ENCODE measurements at places on chromosomes 13 and 19.
A peak's percentile ranks its signal among the peaks of the same experiment; 100 is the strongest.

- DNase-seq = peak; percentile 56
Measured at GRCh38 chr19:49056101-49056901, 1.2 kb downstream of the CGB7 start.

DNA sequence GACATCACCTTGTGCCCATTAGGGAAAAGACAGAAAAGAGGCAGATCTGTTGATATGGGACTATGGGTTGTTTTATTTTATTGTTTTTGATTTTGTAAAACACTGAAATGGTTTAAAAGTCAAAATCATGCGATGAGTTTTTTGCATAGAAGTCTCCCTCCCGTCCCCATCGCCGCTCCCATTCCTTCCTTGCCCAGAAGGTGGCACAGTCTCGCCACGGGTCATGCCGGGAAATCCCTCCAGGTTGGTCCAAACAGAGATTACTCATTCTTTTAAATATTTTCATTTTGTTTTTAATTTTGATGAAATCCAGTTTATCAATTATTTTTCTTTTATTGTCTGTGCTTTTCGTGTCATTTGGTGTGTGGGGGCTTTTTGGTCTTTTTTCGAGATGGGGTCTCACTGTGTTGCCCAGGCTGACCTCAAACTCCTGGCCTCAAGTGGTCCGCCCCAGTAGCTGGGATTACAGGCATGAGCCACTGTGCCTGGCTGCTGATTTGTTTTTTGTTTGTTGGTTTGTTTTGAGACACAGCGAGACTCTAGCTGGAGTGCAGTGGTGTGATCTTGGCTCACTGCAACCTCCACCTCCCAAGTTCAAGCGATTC lies 9.2 kb downstream of the PGPEP1 start:
- DNase-seq = peak; percentile 74

DNA sequence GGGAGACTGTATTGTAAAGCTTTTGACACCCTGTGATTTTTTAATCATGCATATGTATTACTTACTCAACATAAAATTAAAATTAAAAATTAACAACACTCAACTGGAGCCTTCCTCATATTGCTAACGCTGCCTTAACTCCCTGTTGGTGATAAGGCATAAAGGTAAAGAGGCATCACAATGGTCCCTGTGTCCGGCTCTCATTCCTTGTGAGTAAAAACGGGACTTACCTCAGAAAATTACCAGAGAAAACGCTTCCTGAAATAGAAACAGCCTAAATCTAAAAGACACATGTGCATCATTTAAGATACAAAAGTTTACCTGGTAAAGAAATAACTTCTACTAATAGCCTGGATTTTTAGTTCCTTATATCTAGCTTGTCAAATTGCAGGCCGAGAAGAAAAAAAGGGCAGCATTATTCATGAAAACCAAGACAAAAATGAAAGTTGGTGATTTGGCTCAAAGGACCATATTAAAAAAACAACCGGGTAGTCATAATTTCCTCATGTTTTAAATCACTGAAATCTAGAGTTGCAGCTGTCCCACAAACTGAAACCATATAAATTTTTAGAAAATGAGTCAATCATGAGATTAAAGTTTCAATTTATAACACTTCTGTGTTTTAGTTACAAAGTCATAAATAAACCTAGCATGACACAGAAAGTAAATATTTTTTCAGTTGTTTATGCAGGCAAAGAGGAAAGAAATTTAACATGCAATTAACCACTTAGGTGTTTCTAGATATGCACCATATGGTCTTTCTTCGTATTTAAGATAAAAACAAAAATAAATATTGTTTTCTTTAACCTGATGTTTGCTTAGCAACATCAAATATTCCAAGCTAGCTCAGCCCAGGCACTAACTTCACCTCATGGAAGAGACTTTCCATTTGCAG lies 94.7 kb downstream of the MIPEP start:
- no peak for DNase-seq

GRCh38 chr13:53411463-53411862 lies 382.9 kb downstream of the OLFM4 start:
- DNase-seq = no peak

GRCh38 chr19:50276370-50277063 lies 52.7 kb downstream of the KCNC3 start:
- no peak for DNase-seq

- no peak for DNase-seq
Measured at GRCh38 chr19:42316223-42317211, 3.4 kb downstream of the TMEM145 start.

DNA sequence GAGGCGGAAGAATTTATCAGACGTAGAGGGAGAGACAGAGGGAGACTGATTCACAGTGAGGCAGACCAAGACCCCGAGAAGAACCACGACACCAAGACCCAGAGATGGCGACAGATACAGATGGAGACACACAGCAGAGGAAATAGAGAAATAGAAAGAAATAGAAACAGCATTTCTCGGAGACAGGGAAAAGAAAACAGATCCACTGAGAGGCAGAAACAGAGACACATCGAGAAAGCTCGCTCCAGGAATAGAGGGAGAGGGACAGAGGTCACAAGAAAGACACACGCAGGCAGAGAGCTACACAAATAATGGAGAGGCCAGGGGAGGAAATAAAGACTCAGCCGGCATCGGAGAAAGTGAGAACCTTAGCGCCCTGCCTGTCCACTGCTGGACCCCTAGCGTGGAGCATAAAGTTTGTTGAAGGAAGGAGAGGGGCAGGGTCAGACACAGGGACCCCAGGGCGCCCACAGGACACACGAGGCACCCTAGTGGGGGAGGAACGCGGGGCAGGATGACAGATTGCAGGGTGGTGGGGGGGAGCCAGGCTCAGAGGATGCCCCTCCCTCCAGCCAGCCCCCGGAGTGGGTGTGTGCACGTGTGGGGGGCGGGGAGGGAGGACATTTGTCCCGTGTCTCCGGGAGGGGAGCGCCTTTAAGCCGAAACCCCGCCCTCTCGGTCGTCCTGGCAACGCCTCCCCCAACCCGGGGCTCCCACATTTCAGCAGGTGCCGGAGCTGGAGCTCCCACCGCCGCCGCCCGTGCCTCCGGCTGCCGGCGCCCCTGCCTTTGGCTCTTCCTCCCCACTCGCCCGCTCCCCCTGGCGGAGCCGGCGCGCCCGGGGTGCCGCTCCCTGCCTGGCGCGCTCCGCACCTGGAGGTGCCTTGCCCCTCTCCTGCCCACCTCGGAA lies at the start of gene PRKCG:
Gene PRKCG (plus strand): TSS at position 716 of the 909 bp plus-strand sequence. CDS start 298 bp downstream, outside the sequence.
- no peak for DNase-seq

- DNase-seq = no peak
Measured at GRCh38 chr13:73702419-73703071, 431.7 kb downstream of the KLF12 start.

DNA sequence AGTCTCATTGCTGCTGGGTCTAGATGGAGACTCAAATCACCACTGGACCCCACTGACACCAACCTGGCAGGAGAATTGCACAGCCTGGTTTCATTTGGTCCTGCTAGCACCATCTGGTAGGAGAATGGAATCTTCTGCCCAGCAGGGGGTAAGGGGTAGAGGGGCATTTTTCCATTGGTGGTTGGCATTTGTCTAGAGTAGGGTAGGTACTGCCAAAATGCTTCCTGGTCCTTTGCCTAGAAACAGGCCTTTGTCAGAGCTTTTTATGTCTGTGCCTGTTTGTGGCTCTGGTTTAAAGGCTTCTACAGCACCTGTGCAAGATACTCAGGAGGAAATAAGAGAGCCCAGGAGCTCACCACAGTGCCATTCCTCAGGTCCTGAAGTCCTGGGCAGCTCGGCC lies 121.3 kb downstream of the KCTD12 start:
- no peak for DNase-seq

GRCh38 chr19:53864308-53864836 lies 3.3 kb upstream of the MYADM start:
- DNase-seq = no peak

DNA sequence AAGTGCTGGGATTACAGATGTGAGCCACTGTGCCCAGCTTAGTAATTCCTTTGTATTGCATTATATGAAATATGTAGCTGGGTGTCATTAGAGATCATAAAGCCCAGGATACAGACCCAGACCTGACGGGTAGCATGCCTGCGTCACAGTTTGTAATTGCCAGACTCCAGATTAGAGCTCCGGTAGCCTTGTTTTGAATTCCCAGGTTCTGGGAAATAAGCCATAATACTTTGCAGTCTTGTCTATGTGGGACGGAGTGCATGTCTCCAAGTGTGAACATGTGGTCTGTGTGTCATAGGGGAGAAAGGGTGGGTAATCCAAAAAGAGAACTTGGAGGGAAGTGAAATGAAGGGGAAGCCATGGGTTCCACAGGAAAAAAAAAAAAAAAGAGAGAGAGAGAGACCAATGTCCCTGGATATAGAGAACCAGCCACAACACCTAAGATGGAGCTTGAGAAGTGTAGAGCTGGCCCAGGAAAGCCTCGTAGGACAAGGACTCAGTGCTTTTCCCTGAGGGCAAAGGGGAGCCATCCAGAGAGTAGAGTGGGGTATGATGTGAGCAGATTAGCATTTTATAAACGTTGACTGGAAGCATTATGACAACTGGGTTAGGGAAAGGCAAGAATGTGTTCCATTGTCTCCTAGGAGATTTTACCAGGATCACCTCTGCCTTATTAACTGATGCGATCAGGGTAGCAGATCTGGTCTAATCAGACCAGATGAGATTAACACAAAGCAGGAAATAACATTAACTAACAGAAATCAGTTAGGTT lies 2.6 kb downstream of the ZSCAN4 start:
- DNase-seq = no peak

DNA sequence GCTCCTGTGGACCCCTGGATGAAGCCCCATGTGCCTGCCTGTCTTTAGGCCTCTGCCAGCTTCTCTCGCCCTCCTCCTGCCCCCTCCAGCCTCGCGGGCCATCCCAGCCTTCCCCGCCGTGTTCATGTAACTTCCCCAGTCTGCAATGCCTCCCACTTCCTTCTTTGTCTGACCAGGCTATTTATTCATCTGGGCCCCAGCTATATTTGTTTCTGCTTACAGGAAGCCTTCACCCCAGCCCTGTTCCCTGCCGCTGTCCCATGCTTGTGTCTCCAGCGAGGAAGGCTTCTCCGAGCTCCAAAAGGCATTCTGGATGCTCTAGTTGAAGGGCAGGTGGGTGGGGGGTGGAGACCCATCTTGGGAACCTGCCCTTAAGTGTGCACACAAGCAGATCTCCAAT lies 7.9 kb upstream of the C3 start:
- no peak for DNase-seq

DNA sequence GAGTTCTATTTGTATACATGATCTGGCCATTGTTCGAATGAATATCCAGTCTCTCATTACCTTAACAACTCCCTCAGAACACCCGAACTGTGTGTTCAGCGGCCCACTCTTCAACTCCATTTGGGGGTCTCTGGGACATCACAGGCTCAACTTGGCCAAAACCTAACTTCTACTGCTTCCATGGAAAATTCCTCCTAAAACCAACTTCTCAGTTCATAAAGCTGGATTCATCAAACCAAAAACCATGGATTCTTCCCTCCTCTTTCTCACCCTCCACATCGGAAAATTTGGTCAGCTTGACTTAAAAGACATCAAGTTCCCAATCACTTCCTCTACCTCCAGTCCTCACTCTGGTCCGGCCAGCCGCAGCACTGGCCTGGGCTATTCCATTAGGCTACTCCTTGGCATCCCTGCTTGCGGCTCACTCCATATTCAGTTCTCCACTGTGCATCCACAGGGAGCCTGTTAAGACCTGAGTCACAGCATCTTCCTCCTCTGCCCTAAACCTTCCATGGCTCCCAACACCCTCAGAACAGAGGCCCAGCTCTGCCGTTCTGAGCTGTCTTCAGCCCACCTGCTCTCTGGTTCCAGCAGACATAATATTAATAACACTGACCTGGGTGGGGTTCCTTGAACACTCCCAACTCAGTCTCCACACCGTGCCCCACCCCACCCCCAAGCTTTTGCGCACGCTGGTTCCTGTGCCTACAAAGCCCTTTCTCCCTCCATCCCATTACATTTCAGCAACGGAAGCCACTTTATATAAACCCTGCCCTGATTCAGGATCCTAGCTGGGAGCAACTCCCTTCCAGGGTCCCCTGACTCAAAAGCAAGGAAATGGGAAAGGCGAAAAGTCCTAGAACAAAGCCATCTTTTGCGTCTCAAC lies 1.1 kb downstream of the ZNF792 start:
- DNase-seq = no peak

- no peak for DNase-seq
Measured at GRCh38 chr19:15635016-15635805, 5.5 kb upstream of the CYP4F3 start.

DNA sequence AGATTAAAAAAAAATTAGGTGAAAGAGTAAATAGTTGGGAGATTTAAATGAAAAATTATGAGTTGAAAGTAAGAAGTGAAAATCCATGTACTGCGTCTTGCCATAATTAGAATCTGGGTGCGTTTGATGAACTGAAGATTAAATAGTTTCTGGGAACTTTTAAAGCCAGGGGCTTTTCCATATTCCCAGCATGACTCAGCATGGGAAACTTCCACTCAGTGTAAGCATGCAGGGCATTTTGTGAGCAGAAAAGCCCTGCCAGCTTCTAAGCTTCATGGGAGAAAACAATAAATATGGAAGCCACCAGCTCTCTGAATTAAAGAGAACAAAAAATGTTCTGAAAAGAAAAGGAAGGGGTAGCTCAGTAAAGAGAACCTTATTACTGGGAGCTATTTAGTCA lies 62.0 kb upstream of the EDNRB start:
- DNase-seq = no peak

- DNase-seq = no peak
Measured at GRCh38 chr13:35165205-35165604, 223.1 kb downstream of the NBEA start.

GRCh38 chr13:20465218-20465879 lies 60.3 kb downstream of the CRYL1 start:
- peak; percentile 75 for DNase-seq

DNA sequence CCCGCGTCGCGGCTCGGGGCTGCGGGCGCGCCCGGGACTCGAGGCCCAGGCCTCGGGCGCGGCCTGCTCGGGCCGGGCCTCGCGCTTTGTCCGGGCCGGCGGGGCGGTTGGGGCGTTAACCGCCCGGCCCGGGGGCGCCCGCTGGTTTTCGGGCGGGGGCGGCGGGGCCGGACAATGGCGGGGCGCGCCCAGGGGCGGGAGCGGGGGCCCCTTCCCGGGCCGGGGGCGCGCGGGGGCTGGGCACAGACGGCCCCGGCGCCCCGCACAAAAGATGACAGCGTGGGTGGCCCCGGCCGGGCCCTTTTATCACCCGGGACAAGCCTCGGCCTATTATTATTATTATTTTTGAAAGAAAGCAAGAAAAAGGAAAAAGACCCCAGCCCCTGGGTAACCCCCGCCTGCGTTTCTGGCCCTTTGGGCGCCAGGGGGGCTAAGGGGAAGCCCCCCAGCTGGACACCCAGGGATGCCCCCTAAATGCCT lies 419 bp downstream of the KDM4B start:
- DNase-seq = no peak

GRCh38 chr19:12965017-12965811 lies 4.2 kb upstream of the DAND5 start:
- peak; percentile 75 for DNase-seq

DNA sequence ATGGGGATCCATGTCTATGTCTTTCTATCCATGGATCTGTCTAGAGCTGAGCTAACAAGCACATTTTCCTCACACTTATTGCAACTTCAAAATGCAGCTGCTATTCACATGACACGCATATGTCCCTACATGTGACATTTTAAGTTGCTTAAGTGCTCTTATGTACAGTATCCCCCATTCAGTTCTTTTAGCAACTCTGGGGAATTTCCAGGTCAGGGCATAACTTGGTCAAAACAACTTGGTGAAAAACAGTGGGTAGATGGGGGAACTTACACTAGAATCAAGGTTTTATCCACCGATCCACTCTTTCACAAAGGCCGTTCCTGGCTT lies 73.0 kb downstream of the COL4A1 start:
- no peak for DNase-seq

Data from adrenal gland (tissue), 19 donors.